Vagina (tissue), 2 donors: ENCODE measurements at places on chromosomes 6 and 20.

DNA sequence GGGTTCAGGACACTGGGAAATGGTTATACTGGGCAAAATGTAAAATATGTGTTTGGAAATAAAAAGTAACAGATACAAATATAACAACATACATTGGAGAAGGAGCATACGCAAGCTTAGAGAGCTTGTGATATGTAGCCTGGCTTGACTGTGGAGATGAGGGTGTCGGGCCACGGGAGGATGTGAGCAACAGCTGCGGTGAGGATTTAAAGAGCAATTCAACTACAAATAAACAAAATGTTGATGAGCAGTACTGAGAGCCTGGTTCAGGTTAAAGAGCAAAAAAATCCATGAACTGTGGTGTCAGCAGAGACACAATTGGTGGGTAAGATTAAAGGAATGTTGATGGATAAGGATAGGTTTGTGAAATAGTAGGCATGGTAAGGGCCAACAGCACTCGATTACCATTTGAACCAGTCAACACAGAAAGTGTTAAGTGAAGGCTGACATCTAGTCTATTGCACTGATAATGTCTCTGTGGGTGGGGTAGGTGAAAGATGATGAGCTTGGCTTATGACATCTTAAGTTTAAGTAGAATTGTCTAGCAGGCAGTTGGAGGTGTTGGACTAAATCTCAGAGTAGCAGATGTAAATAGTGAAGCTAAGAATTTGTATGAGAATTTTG, 723.2 kb downstream of the EPM2A start:
- DNase-seq = no peak

DNA sequence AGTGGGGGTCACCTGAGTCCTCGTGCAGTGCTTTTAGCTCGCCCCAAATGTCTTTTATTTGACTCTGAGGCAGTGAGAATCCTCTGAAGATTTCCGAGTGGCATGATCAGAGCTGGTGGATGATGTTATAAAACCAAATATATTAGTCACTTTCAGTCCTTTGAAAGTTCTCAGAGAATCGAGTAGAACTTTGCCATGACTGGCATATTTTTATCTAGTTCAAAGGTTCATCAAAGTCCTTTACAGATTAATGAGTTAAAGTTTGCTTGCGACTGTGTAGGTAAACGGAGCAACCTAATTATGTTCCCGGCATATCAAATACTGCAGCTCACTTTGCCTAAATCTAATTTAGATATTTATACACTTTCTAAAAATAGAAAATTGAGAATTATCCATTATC, 498.5 kb upstream of the NOX3 start:
- DNase-seq = no peak

GRCh38 chr6:128208078-128208477, 307.2 kb upstream of the THEMIS start:
- no peak for DNase-seq

DNA sequence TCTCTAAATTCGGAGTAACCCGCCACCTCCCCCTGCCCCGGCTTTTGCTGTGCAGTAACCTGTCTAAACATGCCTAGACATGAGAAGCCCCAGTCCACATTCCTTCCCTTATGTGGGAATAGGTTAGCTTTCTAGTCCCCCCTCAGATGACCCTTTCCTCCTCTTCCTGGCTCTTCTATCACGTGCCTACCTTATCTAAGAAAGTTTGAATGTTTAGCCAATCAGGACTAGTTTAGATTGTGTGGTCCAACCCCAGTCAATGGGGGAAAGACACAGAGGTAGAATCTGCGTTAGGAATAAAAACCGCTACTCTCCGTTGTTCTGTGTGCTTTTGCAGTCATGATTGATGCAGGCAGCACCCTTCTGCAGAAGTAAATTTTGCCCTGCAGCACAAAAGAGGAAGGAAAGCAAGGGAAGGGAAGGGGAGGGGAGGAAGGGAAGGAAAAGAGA, 69.0 kb upstream of the CD93 start:
- no peak for DNase-seq

- no peak for DNase-seq
These were observed 104.5 kb upstream of the RNF24 start for GRCh38 chr20:4119854-4120209.

- DNase-seq = peak; percentile 64
These were observed 20.5 kb upstream of the TMEM181 start for GRCh38 chr6:158539413-158539812.

GRCh38 chr6:137692806-137693205, 174.3 kb upstream of the TNFAIP3 start:
- no peak for DNase-seq

GRCh38 chr6:1912731-1913130, 303.0 kb downstream of the FOXC1 start:
- DNase-seq = no peak

DNA sequence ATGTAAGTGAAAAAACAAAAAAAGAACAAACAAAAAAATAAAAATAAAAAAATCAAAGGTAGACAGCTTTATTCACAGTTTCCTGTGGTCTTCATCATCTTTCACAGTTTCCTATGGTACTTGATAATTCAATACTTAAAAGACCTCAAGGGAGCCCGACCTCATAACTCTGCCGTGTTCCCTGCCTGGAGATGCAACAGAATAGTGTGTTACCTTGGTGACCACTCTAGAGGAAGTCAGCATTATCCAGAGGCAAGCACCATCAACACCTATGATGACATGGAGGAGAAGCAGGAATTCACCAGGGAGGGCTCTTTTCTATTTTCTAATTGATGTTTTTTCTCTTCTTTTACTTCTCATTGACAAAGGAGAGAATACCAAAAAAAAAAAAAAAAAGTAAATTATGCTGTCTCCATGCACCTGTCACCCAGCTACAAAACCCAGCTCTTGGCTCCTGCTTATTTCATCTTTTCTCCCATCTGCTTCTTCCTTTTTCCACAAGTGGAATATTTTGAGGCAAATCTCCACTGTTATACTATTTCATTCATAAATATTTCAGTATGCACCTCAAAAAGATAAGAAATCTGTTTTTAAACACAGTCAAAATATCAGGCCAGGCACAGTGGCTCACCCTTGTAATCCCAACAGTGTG, 95.8 kb upstream of the STXBP5 start:
- DNase-seq = no peak

DNA sequence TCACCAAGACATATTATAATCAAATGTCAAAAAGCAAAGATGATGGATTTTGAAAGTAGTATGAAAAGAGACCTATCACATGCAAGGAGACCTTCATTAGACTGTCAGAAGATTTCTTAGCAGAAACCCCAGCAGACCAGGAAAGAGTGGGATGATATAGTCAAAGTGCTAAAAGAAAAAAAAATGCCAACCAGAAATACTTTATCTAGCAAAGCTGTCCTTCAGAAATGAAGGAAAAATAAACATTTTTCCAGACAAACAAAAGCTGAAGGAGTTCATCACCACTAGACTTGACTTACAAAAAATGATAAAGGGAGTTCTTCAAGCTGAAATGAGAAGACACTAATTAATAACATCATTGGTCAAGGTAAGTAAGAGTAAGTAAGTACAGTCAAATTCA, 251.2 kb upstream of the SASH1 start:
- no peak for DNase-seq

DNA sequence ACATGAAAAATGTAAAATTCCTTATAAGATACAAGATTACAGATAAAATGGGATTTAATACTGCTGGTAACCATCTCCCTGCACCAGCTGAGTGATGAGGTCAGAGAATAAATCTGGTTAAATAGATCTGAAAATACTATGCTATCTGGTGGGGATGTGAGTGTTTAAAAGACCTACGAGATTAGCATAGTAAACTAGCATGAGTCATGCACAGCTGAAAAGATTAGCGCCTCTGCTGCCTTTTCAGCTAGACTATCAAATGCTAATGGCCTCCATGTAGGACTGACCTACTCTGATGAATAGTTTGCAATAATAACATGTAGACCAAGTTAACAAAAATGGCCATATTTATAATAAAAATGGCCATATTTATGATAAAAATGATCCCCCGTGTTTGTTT, 553.3 kb downstream of the C6orf118 start:
- no peak for DNase-seq

DNA sequence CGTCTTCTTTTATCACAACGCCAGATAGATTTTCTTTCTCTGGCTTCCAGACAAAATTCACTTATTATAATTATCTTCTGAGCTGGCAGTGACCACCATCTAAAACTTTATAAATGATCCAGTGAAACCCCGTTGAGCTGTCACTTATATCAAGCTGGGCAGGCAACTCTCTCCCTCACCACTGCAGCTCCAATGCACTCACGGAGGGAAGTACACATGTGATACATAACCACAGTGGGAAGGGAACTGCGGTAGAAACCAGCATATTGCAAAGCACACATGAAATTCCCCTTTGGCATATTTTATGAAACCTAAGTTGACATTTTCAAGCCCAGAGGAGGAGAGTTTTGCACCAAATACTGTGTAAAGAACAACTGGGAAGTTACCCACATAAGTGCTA, 536.9 kb downstream of the HACE1 start:
- DNase-seq = no peak

DNA sequence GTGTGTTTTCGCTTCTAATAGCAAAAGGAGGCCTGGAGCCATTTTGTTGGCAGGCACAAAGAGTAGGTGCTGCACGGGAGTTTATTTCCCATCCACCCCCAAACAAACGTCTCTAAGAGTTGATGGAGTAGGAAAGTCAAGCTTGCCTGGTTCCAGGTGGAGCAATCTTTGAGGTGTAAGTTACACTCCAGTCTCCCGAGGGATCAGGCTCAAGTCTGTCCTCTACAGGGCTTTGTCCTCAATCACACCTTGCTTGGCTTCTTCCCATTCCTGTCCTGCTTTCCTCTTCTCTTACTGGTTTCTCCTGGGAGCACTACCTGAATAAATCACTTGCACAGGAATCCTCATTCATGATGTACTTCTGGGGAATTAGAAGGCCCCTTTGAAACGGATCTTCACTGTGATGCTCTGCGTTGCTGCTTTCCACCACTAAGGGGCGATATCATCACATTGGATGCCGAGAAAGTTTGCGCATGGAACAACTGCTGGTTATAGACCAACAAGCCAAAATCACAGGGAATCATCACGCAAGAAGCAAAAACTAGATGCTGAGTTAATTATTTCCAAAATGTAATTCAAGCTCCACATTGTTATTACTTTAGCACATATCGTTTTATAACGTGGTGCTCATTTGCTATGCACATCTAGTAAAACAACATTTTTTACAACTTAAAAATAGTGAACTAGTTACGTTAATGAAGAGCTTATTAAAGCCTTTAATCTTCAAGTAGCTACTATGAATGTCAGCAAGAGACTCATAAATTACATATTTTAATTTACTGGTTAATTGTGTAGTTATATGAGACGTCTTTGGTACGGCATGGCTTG, 156.8 kb downstream of the DNAH8 start:
- no peak for DNase-seq

DNA sequence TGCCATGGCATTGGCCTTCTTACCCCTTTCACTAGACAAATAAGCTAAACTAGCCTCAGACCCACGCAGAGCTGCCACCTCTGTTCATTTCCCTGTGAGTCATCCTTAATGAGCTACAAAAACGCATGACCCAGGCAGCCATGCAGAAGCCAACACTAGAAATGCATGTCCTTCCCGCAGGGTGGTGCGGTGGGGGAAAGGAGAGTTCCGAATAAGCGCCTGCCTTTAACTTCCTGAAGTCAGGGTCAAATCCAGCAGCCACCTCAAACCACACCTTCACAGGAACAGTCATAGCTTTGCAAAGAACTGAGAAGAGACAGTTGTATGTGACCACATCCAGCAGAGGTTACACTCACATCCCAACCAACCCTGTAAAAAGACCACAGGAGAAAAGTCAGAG, 40.4 kb downstream of the IRF4 start:
- DNase-seq = no peak

DNA sequence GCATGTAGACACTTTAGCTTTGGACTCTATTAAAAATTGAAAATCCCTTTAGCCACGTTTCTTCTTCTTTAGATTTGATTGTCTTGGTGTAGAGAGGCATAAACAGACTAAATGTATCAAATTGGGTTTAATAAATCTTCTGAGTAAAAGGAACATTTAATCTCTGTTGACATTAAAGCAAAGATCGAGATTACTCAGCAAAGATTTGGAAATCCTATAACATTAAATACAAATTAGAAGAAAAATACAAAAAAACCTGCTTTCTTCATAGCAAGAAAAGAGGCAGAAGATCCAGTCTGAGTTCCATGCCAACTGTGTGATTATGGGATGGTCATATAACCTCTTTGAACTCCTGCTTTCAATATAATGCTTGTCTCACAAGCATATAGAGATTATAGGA, 172.3 kb downstream of the GJA1 start:
- DNase-seq = no peak

GRCh38 chr6:29980511-29980910, 38.2 kb downstream of the HLA-A start:
- DNase-seq = no peak

DNA sequence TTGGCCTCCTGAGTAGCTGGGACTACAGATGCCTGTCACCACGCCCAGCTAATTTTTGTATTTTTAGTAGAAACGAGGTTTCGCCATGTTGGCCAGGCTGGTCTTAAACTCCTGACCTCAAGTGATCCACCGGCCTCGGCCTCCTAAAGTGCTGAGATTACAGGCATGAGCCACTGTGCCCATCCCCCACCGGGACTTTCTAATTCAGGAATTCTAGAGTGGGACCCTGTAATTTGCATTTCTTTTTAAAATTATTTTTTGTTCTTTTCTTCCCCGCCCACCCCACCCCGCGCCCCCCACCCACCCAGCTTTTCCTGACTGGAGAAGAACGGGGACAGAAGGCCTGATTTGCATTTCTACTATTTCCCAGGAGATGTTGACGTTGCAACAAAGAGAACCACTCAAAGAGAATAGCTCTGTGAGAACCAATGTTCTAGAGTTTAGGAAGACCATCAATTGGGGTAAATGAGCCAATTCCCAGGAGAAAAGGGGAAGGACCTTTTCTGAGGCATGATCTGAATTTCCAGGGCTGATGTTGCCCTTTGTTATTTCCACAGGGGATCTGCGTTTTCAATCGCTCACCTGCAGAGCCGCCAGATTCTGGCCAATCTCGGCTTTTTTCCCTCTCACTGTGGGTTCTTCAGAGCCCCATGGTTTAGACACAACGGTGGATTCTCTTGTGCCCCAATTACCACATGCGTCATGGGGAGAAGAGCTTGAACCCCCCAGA, 33.2 kb upstream of the TFAP2C start:
- no peak for DNase-seq
